Right forelimb (tissue), 1 donor: ENCODE measurements at places on chromosomes 5 and 9.

DNA sequence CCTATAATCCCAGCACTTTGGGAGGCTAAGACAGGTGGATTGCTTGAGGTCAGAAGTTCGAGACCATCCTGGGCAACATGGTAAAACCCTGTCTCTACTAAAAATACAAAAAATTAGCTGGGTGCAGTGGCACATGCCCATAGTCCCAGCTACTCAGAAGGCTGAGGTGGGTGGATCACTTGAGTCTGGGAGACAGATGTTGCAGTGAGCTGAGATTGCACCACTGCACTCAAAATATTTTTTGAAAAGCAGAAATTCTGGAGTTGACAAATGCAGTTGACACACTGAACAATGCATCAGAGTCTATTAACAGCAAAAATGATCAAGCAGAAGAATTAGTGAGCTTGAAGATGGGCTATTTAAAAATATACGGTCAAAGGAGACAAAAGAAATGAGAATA, 35.5 kb downstream of the NDUFAF2 start:
- no peak for DNase-seq

DNA sequence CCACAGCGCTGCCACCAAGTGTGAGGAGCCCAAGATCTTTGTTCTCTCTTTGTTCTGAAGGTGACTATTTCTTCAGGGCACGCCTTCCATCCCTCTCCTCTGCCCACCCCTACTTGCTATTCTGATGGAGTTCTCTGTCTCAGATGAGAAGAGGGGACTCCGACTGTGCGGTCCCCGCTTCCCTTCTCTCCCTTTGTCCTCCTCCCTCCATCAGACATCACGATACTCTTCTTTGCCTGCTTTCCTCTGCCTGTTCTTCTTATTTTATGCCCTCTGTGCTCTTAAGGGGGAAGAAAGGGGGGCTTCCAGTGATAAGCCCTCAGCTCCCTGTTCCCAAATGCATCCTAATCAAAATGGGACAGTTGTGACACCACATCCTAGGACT, 307.8 kb downstream of the RAB3C start:
- DNase-seq = no peak

GRCh38 chr9:136685790-136686533, 1.3 kb downstream of the AGPAT2 start:
- DNase-seq = no peak

- DNase-seq = no peak
Measured at GRCh38 chr9:69818750-69819345, 1.8 kb upstream of the CFAP95 start.

DNA sequence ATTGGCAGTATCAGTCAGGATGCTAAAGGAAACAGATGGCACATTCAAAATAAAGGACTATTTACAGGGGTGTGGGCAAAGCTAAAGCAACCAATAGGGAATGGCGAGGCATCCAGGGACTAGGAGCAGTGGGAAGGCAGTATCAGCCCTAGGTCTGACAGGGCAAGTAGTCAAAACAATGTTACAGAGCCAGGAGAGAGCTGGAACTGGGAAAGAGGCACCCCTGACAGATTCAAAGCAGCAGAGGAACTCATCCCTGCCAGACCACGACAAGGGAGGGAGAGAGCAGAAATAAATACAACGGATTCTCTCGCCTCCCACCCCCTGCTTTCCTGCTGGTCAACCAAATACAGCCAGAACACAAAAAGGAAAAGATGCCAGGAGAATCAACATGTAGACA, 371.5 kb downstream of the NR2F1-AS1 start:
- DNase-seq = no peak
